H4 (cell line): ENCODE measurements at places on chromosomes 3 and 15. TPM values are rescaled to one million over a fixed set of nuclear protein-coding genes. Genes with fewer than 3 reads are reported as not detected.

The SEMA5B gene
- not detected in 2 replicates for total RNA-seq

The PLA2G4D gene
- not detected in 2 replicates for total RNA-seq

The KY gene
- 0.04 TPM in 1 of 2 replicates, not detected in the other for total RNA-seq

- no peak for DNase-seq
Measured at GRCh38 chr3:127637546-127637945, 8.6 kb downstream of the PODXL2 start.
